ENCODE measurements at places on chromosomes 12 and 14. TPM values are rescaled to one million over a fixed set of nuclear protein-coding genes. Genes with fewer than 3 reads are reported as not detected.

The AMN gene
- not detected for total RNA-seq

DNA sequence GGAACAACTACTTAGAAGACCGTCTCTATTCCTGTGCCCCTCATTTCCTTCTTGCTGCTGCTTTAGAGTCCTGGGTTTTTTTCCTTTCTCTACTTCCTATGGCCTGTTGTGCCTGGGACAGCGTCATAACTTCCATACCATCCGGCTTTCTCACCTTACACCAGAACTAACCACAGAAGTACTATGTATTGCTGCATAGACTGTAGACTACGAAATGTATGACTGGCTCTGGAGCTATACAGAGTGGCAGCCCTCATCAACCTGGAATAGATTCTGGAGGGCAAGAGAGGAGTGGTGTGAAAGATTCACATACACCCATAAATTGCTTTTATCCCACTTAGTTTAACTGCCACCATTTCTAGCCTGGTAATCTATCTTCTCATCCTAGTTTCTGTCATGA is 16.9 kb upstream of the SRP54 start:
- peak; percentile 29 for DNase-seq

The HCAR3 gene
- not detected for total RNA-seq

DNA sequence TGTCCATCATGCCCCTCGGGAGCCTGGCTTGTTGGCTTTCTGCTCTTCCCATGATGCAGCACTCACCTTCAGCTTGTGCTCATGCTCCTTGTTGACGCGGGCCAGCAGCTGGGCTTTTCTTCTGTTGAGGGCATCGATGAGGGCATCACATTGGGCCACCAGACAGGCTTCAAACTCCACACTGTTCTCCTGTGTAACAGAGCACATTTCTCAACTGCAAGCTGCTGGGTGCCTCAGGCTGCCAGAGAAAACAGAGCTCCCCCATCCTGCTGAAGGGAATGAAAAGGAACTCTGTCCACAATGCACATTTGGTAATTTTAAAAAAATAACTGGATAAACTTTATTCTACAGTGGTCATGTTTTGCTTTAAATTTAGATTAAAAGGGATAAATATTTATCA is 72.1 kb downstream of the TRIM9 start:
- no peak for DNase-seq

GRCh38 chr14:105885561-105886320 is 359.4 kb downstream of the TMEM121 start:
- no peak for DNase-seq

- DNase-seq: no peak
Measured at GRCh38 chr12:53004178-53004577, 2.1 kb upstream of the EIF4B start.

- DNase-seq: no peak
Measured at GRCh38 chr12:5364036-5364770, 67.7 kb upstream of the NTF3 start.

The C3AR1 gene
- 0.09 TPM for total RNA-seq

DNA sequence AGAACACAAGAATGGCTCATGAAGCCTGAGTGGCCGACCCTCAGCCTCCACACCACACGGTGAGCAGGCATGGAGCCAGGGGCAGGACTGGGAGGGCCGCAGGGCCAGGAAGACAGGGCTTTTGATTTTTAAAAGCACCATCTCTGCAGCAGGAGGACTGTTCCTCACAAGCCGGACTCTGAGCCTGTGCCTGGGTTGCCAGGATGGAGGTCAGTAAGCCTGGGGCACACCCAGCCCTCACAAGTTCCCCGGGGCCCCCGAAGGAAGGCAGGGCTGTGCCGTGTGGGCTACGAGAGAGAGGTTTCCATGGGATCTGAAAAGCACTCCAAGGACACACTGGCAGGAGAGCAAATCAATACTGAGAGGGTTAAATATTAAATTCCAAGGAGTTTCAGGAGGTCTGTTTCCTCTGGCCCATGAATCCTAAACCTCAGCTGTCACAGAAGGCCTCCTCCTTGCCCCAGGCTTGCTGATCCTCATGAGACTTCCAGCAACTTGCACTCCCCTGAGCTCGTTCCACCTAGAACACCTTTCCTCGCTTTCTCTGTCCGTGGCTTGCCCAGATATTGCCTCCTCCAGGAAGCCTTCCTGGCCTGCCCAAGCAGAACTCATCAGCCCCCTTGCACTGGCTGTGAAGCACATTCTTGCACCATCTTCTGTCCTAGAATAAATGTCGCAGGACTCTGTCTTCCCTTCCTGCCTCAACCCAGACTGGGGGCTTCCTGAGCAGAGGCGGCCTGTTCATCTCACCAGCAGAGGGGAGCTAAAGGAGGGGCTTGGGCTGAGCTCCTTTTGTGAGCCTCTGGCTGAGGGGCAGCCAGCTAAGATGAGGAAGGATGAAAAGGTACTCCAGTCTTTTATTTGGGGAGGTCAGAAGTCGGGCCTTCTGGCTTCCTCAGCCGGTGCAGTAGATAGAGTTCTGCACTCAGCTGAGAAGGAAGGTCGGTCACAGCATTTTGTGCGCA is 64.6 kb downstream of the CCDC88C start:
- DNase-seq: no peak

- DNase-seq: no peak
Measured at GRCh38 chr12:47409310-47409987, 296.4 kb downstream of the RPAP3 start.

- DNase-seq: no peak
Measured at GRCh38 chr12:82708061-82708879, 21.6 kb downstream of the TMTC2 start.

DNA sequence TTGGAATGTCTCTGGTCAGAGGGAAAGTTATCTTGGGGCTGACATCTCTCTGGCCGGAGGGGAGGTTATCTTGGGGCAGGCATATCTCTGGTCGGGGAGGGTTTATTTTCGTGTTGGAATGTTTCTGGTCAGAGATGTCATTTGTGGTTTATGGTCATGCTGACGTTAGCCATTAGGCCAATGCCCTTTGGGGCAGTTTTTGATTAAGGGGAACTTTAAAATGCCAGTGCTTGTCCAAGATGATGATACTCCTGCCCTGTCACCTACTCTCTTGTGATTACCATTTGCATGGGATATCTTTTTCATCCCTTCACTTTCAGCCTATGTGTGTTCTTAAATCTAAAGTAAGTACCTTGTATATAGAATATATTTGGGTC is 29.0 kb upstream of the A2M start:
- DNase-seq: no peak

DNA sequence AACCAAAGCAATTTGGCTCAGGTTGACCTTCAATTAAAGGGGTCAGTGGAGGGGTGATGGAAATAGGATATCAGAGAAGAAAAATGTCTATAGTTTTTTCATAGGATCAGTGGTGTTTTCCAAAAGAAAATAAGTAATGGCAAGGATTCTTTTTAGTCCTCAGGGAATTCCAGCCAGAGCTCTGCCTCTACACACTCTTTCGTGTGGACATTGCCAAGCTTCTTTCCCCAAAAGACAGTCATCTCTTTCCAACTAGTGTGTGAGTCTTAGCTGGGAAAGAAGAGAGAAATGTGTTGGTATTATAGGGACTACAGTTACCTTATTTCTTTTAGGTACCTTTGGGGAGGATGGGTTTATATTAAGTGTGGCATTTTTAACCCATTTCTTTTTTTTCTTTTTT is 46.5 kb downstream of the RBMS2 start:
- DNase-seq: no peak

DNA sequence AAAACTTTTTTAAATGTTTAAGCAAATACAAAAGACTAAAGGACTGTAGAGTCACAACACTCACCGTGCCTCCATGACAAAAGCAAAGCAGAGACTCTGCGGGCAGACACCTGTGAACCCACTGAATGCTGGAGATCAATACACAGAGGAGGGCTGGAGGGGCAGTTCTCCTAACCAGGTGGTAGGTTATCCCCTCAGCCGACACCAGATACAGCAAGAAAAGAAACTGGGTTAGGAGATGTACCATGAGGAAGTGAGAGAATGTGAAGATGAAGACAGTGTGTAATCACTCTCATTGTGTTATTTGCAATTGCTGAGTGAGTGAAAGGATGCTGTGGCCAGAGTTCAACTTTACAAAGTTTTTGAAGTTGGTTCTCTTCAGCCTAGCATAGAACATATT is 480.3 kb downstream of the BCL11B start:
- DNase-seq: no peak

DNA sequence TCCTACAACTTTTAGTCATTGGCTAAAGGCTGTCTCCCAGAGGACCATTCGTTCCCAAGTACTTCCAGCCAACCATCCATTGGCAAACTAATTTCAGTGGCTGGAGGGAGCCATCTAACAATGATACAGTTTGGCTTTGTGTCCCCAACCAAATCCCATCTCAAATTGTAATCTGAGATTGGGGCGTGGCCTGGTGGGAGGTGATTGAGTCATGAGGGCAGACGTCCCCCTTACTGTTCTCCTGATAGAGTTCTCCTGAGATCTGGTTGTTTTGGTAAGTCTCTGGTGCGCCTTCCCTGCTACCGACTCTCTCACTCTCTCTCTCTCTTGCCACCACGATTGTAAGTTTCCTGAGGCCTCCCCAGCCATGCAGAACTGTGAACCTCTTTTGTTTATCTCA is 99.7 kb upstream of the FUT8 start:
- no peak for DNase-seq

DNA sequence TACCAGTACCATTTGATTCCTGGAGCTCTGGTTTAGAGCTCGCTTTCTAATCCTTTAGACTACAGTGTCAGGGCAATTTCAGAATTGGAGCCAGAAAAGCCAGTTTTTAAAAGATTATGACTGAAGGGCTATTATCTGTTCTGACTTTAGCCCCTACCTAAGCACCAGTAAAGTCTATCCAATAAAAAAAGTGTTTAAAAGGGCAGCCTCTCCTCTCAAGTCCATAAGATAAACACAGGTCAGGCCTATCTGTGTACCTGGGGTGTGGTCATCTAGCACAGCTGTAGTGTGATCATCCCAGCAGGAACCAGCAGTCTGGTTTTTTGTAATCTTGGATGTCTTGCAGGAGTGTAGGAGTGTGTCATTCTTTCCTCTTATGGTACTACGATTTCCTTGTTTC is 6.6 kb downstream of the APPL2 start:
- DNase-seq: no peak

The FAM181A gene
- not detected for total RNA-seq

GRCh38 chr12:105453316-105453715 is 122.8 kb downstream of the C12orf75 start:
- DNase-seq: no peak

DNA sequence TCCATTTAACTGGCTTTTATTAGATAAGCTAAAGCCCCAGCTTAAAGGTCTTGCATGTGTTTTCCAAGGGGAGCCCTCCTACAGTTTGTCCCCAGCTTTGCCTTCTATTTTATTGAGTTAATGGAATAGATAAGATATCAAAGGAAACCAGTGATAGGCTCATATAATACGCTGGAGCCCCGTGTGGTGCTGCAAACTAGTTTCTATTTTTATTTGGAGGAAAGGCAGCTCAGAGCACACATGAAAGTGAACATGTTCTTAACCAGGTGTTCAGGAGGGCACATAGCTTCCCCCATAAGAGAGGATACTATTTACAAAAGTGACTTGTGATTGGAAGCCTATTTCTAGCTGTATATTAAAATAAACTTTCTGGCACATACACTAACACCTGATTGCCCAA is 251.7 kb downstream of the PDZRN4 start:
- DNase-seq: no peak

DNA sequence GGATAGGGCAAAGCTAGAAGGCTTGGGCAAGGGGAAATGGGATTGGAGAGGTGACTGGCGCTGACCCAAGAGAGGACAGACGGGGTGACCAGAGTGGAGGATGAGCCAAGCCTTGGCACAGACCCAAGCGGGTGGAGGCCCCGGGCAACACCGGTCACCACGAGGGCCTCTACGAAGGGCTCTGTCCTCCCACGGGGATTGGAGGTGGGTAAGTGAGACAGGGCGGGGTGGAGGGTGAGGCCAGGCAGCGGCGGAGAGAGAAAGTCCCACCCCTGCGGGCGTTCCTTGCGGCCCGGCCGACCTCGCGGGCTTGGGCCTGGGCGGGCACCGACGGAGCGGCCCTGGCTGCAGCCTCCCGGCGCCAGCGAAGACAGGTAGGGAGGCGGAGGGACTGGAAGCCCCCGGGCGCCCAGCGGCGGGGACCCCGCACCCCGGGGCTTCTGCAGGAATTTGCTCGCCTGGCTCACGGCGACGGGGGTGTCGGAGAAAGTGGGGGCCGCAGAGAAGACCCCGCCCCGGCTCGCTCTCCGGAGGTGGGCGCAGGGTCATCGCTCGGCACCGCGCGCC is at the start of gene PAPLN:
Gene PAPLN (plus strand): TSS at position 288 of the 567 bp plus-strand sequence. CDS start 2,273 bp downstream, outside the sequence.
- peak; percentile 40 for DNase-seq

The RPS6KA5 gene
- total RNA-seq: 6.1 TPM

- no peak for DNase-seq
Measured at GRCh38 chr12:43097471-43097870, 454.5 kb downstream of the ADAMTS20 start.

- DNase-seq: peak; percentile 35
Measured at GRCh38 chr12:76764856-76765255, 941 bp downstream of the ZDHHC17 start.

- DNase-seq: no peak
Measured at GRCh38 chr14:91350483-91350812, 67.2 kb downstream of the CCDC88C start.

- no peak for DNase-seq
Measured at GRCh38 chr14:88269806-88270420, 53.2 kb downstream of the KCNK10 start.

The PDZRN4 gene
- total RNA-seq: not detected

GRCh38 chr12:11446372-11446771 is 51.0 kb upstream of the PRB2 start:
- no peak for DNase-seq

DNA sequence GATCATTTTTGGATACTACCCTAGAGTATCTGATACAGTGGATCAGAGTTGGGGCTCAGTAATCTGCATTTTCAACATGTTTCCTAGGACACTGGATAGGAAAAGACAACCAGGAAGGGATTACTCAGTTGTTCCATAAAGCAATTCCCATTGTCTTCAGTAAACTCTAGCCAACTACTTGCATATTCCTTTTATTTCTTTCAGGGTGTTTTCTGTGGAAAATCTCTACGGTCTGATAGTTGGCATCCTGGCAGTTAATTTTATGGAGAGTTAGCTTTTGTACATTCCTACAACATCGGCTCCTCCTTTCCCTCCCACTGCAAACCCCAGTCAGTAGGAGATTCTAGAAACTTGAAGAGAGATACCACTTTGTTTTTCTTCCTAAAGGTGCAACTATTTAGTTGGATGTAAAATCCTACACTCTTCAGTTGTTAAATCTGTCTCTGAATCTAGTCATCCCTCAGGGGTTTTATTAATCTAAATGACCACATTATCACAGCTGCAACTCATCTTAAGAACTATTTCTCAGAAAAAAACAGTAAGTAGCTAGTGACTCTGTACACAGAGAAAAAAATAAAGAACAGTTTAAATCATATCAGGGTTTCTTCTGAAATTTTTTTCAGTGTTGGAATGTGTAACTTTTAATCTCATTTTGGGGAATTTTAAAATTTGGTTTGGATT is 103.9 kb downstream of the PDE3A start:
- DNase-seq: peak; percentile 54

The KRT79 gene
- total RNA-seq: not detected

The HOTAIR gene
- not detected for total RNA-seq

DNA sequence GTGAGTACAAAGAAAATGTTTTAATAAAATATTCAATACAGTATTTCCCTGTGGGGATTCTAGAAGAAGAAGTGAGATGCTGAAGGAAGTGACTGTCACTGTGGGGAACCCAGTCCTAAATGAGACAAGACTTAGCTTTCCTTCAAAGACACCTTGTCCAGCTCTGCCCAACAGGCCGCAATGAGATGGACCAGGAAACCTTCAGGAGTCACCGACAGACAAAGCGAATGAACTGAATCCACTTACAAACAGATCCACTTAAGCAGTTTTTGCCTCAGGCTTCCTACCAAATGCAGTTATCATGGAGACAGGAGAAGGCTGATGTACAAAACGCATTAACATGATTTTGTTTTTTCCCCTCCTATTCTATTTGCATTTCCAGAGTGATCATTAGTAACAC is 9.6 kb downstream of the KCNJ8 start:
- DNase-seq: no peak
